ENCODE measurements at places on chromosomes 16 and 17.

DNA sequence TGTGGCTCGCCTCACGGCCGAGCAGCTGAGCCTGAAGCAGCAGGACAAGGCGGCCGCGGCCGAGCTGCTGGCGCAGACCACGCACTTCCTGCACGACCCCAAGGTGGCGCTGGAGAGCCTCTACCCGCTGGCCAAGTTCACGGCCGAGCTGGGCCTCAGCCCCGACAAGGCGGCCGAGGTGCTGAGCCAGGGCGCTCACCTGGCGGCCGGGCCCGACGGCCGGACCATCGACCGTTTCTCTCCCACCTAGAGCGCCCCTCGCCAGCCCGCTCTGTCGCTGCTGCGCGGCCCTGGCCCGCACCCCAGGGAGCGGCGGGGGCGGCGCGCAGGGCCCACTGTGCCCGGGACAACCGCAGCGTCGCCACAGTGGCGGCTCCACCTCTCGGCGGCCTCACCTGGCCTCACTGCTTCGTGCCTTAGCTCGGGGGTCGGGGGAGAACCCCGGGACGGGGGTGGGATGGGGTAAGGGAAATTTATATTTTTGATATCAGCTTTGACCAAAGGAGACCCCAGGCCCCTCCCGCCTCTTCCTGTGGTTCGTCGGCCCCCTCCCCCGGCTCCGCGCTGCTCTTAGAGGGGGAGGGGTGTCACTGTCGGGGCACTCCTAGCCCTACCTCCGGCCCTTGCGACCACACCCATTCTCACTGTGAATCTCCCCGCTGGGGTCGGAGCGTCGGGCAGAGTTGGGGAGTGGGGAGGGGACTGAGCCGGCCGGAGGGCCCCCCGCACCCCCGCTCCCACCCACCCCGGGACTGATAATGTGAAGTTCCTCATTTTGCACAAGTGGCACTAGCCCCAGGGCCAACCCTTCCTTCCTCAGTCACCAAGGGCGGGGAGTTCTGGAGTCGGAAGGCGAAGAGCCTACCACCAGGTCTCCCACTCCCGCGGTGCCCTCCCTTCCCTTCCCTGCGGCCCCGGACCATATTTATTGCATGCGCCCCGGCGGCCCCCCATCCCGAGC is 4.0 kb downstream of the HIC1 start:
- DNase-seq, result peak; percentile 46

- DNase-seq, result no peak
Observed at GRCh38 chr16:18050777-18051176, 285.8 kb downstream of the NPIPA8 start.

DNA sequence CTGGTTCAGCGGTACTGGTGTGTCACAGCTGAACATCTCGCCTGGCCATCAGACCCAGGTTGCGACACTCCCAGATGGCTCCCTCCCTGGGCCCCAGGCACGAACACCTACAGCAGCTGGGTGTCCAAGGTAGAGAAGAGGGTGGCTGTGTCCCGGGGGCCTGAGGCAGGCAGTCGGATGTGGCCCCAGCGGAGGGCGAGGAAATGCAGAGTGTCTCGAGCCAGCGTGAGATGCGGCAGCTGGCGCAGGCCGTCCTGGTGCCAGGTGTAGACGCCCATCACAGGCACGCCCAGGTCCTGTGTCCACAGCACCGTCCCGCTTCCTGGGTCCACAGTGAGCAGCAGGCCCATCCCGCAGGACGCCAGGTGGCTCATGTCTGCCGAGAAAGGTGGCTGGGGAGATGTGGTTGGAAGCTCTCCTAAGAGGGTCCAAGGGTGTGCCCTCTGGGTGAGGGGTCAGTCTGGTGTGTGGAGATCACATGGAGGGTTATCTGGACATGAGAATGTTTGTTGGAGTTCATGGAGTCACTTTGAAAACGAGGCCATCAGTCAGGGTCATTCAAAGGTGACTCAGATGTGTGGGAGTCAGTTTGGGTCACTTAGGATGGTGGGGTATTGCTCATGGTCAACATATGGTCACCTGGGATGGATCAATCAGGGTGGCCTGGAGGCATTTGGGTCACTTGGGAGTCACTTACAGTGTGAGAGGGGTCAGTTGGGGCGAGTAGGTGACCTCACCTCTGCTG is 8.1 kb downstream of the ERN2 start:
- no peak for DNase-seq

- DNase-seq, result peak; percentile 14
Observed at GRCh38 chr16:11621920-11622651, 35.4 kb upstream of the LITAF start.

GRCh38 chr16:86628614-86629013 is 50.3 kb downstream of the FOXL1 start:
- no peak for DNase-seq

DNA sequence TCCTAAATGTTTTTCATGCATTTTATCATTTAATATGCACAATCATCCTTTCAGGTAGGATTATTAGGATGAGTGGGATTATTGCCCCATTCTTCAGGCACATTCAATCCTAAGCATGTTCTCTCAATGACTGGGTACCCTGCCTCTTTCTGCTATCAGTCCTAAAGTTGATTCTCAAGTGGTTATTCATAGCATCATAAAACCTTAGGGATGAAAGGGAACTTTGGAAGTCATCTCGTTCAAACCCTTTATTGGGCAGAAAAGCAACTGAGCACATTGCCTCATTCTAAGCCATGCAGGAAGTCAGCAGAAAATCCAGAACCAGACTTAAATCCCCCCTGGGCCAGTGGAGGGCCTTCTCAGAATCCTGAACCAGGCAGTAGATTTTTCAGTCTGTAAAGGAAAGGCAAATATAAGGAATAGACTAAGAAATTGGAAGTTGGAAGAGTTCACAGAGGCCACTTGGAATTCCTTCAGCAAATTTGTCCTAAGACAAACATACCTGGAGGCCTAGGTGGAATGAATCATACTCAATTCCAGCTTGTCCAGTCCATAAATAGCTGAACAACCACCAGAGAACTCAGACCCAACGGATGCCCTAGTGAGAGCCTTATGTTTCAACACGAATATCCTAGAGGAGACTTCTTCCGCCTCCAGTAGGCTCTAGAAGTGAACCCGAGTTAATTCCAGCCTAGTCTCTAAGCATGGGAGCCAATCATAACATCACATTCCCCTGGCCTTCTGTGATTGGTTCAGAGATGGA is 62.7 kb downstream of the IRX6 start:
- DNase-seq, result no peak

- DNase-seq, result peak; percentile 23
Observed at GRCh38 chr17:46147296-46147695, 45.9 kb downstream of the KANSL1 start.
